ENCODE measurements at places on chromosomes 6 and 20.
A peak's percentile ranks its signal among the peaks of the same experiment; 100 is the strongest.

GRCh38 chr6:139640448-139640847 lies 266.0 kb upstream of the CITED2 start:
- DNase-seq: no peak

DNA sequence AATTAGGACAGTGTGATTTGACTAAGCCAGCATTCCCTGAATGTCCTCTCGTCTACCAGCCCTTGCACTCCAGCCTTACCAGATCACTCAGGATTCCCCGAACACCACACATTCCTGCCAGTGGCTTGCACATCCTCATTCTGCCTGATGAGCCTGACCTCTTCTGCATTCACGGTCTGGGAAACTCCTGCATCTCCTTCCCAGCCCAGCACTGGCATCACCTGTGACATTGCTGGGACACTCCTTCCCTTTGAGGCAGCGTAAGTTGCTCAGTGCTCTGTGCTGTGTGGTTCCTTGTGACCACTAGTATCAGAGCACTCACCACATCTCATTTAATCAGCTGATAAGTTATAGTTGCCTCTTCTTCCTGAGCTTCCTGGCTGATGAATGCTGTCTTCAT lies 17.3 kb downstream of the NCOA7 start:
- DNase-seq: no peak

- DNase-seq: no peak
These were observed 56.0 kb upstream of the C6orf118 start for GRCh38 chr6:165365371-165365770.

DNA sequence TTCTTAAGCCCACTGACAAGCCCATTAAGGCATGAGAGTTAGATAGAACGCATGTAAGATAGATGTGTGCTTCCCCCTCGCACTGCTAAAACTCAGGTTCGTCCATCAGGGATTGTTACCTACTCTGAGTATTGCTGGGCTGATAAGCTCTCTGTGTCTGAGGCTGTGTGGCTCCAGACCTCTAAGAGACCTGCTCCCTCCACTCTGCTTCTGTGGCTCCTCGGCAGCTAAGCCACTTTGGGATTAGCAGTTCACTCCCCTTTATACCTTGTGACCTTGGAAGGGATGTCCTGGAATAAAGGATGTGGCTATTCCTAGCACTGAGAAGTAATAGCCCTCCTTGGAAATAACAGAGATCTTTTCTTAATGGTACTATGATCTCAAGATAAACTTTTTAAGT lies 164.9 kb downstream of the TMEM242 start:
- DNase-seq: no peak

DNA sequence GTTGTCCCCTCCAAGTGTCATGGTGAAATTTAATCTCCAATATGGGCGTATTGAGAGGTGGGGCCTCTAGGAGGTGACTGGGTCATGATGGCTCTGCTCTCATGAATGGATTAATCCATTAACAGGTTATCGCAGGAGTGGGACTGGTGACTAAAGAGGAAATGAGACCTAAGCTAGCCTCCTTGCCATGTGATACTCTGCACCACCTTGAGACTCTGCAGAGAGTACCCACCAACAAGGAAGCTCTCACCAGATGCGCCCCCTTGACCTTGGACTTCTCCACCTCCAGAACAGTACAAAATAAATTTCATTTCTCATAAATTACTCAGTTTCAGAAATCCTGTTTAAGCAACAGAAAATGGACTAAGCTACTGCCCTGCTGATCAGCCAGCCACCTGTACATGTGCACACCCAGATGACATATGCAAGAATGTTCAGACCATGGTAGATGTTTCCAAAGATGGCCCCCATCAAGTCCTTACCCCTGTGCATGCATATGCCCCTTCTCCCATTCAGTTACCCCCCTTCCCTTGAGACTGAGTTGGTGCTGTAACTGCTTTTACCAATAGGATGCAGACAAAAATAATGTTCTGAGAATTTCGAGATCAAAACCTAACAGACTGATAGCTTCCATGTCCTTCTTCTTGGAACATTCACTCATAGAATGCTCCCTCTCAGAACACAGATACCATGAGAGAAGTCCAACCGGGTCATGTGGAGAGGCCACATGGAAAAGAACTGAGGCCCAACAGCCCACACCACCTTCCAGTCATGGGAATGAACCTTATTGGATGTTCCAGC lies 28.4 kb downstream of the MAP3K5 start:
- no peak for DNase-seq

- DNase-seq: no peak
These were observed 9.3 kb downstream of the NUDT3 start for GRCh38 chr6:34383161-34383631.

- DNase-seq: peak; percentile 24
These were observed 71.7 kb upstream of the FRMD1 start for GRCh38 chr6:168150551-168151320.

DNA sequence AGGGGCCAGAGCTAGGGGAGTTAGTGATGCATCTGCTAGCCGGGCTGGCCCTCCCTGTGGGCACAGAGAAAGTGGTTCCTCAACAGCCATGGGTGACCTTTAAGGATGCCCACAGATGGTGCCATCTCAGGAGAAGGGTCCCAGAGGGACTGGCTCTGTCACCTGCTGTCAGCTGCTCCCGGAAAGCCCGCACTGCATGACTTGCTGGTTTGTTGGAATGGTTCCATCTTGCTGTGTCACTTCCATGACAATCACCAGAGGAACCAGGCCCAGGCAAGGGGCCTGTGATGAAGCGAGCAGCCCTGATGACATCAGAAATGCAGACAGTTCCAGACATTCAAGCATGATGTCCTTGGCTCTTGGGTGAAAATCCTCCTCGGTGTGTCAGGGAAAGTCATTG lies 125.2 kb downstream of the PHACTR3 start:
- peak; percentile 26 for DNase-seq

GRCh38 chr6:115221198-115221597 lies 839.5 kb downstream of the FRK start:
- no peak for DNase-seq

- DNase-seq: no peak
These were observed 26.8 kb downstream of the TRAM2 start for GRCh38 chr6:52550014-52550575.

DNA sequence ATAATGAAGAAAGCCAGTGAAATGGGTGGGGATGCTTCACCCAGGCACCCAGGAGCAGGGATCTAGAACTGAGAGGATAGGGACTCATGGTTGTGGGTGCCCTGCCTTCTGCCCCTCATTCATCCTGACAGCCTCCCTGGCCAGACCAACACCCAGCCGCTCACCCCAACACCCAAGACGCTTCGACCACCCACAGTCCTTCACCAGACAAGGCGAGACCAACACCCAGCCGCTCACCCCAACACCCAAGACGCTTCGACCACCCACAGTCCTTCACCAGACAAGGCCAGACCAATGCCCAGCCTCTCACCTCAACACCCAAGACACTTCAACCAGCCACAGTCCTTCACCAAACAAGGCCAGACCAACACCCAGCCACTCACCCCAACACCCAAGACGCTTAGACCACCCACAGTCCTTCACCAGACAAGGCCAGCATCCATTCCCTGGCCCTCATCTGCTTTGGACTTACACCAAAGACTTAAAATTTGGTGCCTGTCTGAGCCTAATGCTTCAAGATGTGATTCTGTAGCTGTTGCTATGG lies 131.5 kb downstream of the ANKRD60 start:
- DNase-seq: peak; percentile 28

- DNase-seq: no peak
These were observed 40.4 kb upstream of the SGK1 start for GRCh38 chr6:134358320-134358719.

- no peak for DNase-seq
These were observed 119.3 kb upstream of the RALGAPA2 start for GRCh38 chr20:20831794-20832193.

GRCh38 chr6:111358454-111358853 lies 124.6 kb downstream of the REV3L start:
- no peak for DNase-seq

DNA sequence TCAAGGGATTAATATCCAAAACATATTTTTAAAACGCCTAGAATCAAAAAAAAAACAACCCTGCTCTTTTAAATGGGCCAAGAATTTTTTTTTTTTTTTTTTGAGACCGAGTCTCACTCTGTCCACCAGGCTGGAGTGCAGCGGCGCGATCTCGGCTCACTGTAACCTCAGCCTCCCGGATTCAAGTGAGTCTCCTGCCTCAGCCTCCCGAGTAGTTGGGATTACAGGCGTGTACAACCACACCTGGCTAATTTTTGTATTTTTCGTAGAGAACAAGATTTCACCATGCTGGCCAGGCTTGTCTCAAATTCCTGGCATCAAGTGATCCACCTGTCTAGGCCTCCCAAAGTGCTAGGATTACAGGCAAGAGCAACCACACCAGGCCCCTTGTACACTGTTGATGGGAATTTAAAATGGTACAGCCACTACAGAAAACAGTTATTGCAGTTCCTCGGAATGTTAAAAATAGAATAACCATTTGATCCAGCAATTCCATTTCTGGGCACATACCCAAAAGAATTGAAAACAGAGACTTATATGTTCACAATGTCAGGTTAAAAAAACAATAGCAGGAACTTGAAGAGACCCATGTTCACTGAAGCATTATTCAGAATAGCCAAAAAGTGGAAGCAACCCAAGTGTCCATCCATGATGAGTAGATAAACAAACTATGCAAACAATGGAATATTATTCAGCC lies 3.1 kb upstream of the MYL9 start:
- no peak for DNase-seq

- no peak for DNase-seq
These were observed 23.6 kb downstream of the CEP57L1 start for GRCh38 chr6:109118871-109119354.

DNA sequence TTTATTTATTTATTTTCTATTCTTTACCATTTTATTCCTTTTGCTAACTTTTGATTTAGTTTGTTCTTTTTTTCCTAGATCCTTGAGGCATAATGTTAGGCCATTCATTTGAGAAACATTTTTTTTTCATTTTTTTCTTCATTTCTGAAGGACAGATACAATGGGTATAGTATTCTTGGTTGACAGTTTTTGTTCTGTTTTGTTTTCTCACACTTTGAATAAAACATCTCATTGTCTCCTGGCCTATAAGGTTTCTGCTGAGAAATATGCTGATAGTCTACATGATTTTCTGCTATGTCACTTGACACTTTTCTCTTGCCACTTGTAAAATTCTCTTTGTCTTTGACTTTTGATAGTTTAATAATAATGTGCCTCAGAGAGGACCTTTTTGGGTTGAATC lies 294.6 kb upstream of the EPHA7 start:
- no peak for DNase-seq

GRCh38 chr20:31920275-31920855 lies 31.5 kb downstream of the PDRG1 start:
- no peak for DNase-seq

- no peak for DNase-seq
These were observed 263.4 kb downstream of the NKAIN2 start for GRCh38 chr6:124066946-124067552.

GRCh38 chr6:126605089-126605488 lies 265.2 kb downstream of the CENPW start:
- DNase-seq: no peak

DNA sequence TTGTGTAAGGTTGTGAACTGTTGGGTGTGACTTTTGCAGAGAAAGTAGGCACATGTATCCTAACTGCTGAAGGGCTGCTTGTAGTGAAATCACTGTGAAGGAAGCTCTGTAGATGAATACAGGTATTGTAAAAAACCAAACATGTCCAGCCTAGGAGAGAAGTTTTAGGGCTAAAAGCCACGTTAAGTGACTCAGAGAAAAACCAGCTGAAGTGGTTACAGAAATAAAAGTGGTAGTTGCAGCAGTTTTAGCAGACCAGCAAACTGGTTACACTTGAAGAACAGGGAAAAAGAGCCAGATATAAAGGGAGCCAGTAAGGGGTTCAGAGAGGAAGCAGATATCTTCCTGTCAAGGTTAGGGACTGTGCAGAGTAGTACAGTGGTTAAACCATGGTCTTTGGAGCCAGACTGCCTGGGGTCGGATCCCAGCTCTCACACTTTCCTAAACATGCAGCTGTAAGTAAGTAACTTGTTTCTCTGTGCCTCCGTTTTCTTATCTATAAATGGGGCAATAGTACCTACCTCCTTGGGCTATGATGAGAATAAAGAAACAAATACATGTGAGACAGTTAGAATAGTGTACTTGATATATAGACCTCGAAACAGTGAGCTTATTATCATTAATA lies 33.8 kb upstream of the RNF8 start:
- DNase-seq: peak; percentile 7

DNA sequence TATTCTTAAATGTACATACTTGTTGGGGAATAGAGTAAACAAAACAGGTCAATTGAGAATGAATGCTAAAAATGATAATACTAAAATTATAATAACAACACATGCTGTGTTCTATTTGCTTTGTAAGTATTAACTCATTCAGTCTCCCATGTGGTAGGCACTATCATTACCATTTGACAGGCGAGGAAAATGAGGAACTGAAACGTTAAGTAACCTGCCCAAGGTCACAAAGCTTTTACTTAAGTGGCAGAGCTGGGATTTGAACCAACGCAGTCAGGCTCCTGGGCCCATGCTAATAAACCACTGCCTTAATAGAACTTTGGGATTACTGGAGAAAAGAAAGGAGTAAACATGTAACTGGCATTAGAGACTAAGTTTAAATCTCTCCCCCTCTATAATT lies 3.8 kb downstream of the NSFL1C start:
- no peak for DNase-seq

DNA sequence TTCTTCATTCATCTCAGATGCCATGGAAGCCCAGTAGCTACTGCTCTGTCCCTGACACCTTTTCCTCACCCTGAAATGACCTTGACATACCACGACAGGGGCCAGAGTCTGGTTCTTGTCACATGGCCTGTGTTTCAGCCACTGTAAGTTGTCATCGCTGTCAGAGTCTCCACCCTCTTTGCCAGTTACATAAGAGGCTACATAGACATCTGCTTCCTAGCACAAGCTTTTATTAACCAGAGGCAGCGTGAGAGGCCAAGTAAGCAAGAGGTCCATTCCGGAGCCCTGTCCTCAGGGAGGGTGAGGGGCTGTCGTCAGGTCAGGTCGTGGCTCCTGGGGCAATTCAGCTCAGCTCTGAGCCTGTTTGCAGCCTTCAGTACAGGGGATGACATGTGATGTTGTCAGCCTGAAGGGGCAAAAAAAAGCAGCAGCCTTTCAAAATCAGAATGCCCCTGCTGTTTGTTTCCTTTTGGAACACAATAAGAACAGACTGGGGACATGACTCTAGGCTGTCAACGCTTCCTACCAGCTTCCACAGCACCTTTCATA lies 146.3 kb downstream of the MTFR2 start:
- no peak for DNase-seq

DNA sequence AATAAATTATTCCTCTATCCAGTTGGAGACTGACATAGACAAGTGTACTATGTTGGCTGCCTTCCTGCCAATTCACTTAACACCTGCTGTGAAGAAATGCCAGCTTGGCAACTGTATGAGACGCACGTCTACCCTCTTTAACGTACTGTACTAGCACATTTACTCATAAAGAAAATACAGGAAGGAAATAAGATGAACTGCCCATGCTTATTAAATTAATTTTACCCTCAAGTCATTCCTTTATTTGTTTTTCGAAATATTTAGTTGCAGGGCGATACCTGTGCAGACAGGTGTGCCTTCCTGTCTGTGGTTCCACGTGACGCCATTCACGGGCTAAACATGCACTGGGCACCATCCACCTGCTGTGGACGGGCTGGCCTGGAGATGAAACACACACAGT lies 52.0 kb downstream of the PSMG4 start:
- no peak for DNase-seq
